ENCODE measurements at places on chromosomes 6 and 20. TPM values are rescaled to one million over a fixed set of nuclear protein-coding genes. Genes with fewer than 3 reads are reported as not detected.

DNA sequence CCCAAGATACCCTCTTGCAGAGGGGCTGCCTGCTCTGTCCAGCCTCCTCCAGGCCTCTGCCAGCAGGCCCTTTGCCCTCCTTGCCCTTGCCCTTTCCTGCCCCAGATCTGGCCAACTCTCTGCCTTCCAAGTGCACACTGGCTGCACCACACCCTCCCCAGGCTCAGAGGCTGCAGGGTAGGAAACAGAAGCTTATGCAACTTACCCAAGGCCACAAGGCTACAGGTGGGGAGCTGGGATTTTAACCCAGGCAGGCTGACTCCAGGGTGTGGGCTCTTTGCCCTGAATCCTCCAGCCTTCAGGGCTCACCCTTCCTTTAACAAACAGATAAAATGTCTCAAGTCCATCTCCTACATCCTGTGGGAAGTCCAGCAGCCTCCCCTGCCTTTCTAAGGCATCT, 14.5 kb upstream of the TRAF3IP2 start:
- no peak for DNase-seq

DNA sequence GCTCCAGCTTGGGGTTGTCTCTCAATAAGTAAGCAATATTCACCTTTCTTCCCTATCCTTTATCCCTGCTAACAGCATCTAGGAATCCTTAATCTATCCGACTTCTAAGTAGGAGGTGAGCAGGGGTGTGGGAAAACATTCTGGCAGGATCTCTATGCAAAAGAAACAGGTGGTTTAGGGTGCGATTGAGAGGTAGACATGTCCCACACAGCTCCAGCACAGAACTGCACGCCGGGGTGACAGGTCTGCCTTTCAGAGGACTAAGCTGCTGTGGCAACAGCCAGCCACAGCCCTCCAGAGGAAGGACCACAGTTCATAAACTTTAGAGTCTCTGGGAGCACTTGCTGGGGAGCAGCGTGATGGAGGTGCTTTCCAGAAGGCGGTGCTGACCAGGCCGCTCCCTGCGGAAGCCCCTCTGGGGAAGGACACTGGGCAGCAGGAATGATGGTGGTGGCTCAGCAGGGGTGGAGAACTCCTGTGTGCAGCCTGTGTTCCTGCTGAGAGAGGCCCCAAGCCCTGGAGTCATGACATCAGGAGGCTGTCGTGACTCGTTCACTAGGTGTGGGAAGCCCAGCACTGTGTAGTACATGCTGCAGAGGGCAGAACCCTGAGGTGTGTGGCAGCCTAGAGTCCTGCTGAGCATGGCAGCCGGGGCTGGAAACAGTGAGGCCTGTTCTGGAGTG, 509.6 kb downstream of the PRKN start:
- DNase-seq, result no peak

- peak; percentile 54 for DNase-seq
These were observed 3.9 kb downstream of the ZMYND8 start for GRCh38 chr20:47352332-47353238.

GRCh38 chr6:131998255-131998982, 47.2 kb upstream of the CCN2 start:
- DNase-seq, result peak; percentile 42

DNA sequence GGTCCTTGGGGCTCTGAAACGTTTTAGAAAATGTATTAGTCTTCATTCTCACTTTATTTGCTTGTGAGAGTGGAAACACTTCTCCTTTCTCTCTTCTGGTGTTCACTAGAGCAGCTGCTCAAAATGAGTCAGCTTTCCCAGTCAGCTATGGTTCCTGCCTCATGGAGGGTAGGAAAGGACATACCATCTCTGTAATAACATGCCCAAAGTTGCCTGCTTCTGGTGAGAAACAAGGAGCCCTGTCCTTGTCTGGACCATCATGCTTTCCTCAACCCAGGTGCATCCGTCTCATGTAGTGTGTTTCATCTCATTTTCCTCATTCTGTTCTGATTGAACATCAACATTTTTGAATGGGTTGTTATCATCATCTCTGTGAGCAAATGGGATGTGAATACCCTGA, 17.1 kb upstream of the TINAG start:
- peak; percentile 76 for DNase-seq

DNA sequence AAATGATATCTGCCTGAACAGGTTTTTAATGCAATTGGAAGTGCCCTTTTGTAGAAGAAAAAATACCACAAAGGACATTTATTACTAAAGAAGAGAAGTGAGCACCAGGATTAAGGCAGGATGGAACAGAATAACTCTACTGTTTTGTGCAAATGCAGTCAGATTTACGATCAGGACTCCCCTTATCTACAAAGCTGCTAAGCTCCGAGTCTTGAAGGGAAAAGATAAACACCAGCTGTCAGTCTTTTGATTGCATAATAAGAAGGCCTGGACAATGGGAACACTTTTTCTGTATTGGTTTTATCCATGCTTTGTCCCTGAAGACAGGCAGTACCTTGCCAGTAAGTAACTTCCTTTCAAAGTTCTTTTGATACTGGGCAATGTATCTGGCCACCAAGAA, 797.9 kb upstream of the SLC35B3 start:
- no peak for DNase-seq

DNA sequence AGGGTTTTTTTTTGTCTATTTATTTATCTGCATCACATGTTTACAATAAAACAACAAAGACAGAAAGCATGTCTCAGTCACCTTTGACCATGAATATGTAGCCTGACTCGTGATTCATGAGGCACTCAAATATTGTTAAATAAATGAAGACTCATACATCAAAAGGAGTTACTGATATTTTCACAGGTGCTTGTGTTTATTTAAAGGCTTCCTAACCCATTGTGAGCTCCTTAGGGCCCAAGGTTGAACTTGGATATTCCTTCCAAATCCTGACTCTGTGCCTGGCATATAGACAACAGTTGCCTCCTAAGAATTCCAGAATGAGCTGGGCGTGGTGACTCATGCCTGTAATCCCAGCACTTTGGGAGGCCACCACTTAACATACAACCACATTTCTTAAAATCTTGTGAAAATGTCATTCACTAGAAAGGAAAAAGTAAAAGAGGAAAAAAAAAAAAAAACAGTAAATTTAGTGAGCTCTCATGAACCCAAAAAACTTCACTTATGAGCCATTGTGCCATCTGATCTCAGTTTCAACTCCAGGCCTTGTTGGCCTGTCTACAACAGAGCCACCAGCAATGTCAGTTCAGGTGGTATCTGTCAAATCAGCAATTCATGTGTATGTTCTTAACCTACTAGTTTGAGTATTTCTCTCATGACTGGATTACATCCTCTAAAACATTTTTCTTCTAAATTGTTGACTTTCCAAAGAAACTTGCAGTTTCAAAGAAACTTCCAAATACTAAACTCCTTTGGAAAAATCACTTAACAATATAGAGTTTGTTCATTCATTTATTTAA, 162.7 kb upstream of the MARCKS start:
- peak; percentile 81 for DNase-seq

DNA sequence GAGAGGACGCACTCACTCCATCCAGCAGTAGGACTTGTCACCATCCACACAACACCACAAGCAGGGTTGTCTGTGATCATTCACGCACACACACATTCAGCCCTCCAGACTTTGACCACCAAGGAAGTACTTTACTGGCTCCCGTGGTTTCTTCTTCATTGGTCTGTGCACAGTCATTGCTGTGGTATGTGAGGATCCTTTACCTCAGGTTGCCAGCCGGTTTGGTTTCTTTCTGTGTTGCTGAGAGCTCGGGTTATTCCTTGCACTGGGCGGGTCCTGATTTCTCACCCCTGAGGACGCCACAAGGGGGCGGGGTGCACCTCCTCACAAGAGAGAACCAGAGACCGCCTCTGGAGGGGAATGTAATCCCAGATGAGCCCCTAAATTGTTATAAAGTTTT, 11.2 kb downstream of the SLC35A1 start:
- DNase-seq, result peak; percentile 68

Gene CLIC5
- total RNA-seq, result 0.14 TPM
